Adrenal gland (tissue), 19 donors: ENCODE measurements at places on chromosomes 7 and 10.
A peak's percentile ranks its signal among the peaks of the same experiment; 100 is the strongest.

DNA sequence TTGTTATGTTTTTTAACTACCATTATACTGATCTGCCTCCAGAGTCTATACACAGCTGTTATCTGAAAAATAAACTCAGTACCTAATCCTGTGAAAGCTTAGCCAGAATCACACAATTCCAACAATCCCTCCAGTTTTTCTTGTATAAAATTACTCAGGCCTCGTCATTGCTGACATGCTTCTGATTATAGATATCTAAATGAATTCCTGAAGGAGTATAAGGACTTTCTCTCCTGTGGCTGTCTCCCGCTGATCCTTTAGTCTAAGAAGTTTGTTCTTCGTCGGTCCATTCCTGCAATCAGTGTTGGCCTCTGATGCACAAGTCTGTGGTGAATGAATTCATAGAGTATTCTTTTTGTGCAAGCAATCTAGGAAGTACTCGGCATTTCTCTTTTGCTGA, 288.9 kb upstream of the SEMA3C start:
- DNase-seq = no peak

DNA sequence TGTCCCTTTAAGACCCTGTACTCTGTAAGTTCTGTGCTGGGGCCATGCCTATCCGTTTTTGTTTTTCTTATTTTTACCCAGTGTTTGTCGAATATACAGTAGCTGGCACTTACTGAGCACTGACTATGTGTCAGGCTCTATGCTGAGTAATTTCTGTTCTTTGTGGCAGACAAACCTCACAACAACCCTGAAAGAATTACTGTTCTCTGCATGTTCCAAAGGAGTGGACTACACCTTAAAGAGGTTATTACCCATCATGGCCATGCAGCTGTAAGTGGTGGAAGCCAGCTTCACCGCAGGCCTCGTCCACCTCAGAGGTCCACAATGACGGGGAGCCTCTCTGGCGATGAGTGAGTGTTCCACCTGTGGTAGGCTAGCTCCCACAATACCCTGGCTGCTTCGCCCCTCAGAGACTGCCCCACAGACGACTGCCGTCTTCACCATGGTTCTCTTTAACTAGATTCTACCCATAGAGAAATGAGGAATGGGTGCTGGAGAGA, 30.1 kb upstream of the RBM20 start:
- no peak for DNase-seq

DNA sequence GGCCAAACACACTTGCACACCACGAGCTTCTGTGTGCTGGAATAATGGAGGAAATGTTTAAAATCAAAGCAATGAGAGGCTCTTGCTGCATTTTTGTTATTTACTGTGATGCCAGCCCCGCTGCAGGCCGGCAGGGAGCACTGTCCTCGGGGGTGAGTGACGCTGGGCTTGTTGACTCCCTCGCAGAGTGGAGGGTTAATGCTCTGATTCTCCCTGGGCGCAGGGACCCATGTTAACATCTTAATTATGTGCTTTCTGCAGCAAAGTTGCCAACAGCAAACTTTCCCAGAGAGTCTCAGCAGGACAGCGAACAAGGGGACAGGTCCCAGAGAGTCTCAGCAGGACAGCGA, 22.9 kb downstream of the SCART1 start:
- DNase-seq = no peak

GRCh38 chr10:3222626-3223025, 50.0 kb upstream of the PITRM1 start:
- no peak for DNase-seq

- no peak for DNase-seq
Measured at GRCh38 chr10:113247050-113247449, 297.0 kb downstream of the TCF7L2 start.

DNA sequence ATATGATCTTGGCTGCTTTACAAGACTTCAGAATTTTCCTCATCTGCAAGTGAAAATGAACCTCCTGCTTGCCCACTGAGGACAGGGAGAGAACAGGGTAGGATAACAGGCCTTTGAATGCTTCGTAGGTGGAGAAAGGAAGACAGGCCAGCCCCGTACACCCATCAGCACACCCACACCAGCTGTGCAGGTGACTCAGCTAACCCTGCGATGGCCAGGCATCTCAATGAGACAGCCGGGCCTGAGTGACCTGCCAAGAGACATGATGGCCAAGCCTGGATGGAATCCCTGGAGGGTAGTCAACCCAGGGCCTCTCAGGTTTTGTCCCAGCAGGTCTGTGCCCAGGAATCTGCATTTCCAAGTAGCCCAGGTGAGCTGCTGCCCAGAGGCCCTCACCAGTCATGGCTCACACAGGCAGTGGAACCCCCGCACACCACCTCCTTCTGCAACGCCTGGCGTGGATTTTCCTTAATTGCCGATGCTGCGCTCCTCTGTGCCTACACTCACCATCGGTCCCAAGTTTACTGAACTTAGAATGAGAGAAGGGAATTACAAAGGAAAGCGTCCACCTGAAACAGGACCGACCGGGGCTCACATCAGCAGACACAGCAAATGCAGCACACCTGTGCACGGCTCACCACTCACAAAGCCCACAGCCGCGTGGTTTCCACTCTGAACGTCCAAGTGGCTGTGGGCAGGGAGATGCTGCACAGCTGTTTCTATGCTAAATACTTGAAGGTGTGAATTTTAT, 163.7 kb downstream of the DIP2C start:
- DNase-seq = peak; percentile 51

GRCh38 chr7:3238525-3239210, 62.4 kb upstream of the SDK1 start:
- DNase-seq = no peak

- DNase-seq = no peak
Measured at GRCh38 chr7:4024133-4024532, 658.0 kb upstream of the FOXK1 start.

DNA sequence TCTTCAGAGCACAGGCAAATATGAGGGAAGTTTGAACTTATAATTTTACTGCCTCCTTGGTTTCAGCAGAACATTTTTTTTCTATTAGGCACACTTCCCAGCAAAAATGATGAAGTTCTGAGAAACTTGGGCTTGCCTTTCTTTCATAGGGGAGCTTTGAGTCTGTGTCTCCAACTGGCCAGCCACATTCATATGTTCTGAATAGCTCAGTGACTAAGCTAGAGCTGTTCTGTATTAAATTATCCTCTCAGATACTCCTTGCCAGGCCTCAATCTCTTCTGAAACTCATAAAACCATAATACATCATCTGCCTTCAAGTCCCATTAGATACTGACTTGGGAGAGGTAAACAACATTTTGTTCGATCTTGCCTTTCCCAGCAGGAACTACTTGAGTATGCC, 476.5 kb downstream of the GPAM start:
- DNase-seq = no peak

- DNase-seq = no peak
Measured at GRCh38 chr10:51862149-51862548, 162.8 kb upstream of the CSTF2T start.

DNA sequence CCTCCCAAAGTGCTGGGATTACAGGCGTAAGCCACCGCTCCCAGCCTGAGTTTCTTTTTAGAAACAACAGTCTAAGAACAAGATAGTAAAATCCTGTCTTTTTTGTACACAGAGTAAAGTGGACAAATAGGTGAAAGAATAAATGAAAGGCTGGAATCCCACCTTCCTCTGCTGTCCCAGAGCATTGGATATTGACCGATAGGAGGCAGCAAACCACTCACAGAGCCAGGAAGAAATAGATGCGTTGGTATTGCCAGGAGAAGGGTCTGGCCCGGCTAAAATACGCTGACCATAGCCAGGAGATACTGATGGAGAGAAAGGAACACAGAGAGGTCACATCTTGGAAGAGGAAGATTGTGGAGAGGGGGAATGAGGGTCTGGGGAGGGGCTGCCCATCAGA, 11.4 kb upstream of the ZNF12 start:
- no peak for DNase-seq

DNA sequence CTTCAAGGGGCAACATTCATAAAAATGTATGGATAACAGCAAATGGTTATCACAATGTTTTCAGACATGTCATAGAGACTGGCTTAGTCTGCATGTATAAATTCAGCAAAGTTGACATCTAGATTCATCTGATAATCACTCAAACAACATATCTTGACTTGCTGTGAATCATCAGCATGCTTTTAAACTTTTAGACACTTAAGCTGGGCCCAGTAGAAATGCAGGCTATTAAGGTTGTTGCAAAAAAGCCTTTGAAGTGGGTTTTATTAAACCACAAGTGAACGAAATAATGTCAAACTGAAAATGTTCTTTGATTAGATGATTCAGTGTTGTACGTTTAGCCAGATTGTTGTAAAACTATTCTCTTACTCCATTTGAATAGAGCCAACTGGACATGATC, 759.6 kb downstream of the NXPH1 start:
- no peak for DNase-seq

DNA sequence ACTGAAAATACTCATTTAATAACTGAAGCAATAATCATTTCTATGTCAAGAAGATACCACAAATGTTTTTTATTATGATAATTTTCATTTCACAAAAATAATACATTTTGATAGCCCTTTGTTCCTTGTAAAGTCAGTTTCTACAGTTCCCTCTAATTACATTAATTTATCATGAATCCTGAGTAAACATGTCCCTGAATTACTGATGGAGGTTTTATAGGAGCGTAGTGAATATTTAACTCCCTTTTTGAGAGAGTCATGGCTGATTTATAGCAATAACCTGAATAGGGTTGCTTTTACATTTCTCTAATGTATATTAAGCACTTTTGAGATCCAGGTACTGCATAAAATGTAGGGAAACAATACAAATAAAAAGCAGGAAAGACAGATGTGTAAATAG, 216.0 kb upstream of the DKK1 start:
- no peak for DNase-seq
